NCI-H446 (cell line): ENCODE measurements at places on chromosomes 7 and 10.

DNA sequence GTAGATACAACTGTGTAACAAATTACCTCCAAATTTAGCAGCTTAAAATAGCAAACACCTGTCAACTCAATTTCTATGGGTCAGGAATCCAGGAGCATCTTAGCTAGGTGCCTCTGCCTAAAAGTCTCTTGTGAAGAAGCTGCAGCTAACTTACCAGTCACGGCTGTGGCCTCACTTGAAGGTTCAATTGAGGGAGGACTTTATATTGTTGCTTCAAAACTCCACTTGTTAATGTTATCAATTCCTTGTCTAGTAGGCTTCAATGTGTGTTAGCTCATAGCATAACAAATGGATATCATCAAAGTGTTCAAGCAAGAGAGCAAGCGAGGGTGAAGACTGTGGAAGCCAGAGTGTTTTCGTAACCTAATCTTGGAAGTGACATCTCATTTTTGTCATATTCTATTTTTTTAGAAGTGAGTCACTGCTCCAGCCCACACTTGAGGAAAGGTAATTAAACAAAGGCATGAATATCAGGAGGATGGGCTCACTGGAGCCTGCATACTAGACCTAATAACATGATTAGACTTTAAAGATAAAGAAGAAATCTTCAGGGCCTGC, 172.9 kb downstream of the SPAG6 start:
- no peak for DNase-seq

DNA sequence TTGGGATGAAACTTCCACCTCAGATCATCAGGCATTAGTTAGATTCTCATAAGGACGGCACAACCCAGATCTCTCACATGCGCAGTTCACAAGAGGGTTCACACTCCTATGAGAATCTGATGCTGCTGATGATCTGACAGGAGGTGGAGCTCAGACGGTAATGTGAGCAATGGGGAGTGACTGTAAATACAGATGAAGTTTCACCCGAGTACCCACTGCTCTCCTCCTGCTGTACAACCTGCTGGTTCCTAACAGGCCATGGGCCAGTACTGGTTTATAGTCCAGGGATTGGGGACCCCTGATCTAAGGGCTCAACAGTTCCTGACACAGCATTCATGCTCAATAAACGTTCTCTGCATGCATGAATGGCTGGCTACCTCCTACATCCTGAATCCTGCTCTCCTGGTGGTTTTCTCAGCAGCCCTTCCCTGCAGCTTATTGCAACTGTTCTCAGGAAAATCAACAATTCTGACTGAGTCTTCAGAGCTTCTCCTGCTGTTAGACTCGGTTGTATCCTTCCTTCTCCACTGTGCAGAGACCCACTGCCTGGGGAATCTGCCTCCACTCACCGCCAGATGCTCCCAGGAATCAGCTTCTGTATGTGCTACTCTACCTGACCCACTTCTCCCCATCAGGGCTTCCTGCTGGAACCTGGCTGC, 17.4 kb downstream of the PDE6C start:
- DNase-seq, result no peak

GRCh38 chr10:51405580-51406351, 293.6 kb downstream of the CSTF2T start:
- DNase-seq, result no peak

GRCh38 chr7:21753071-21753470, 192.6 kb downstream of the CDCA7L start:
- no peak for DNase-seq

DNA sequence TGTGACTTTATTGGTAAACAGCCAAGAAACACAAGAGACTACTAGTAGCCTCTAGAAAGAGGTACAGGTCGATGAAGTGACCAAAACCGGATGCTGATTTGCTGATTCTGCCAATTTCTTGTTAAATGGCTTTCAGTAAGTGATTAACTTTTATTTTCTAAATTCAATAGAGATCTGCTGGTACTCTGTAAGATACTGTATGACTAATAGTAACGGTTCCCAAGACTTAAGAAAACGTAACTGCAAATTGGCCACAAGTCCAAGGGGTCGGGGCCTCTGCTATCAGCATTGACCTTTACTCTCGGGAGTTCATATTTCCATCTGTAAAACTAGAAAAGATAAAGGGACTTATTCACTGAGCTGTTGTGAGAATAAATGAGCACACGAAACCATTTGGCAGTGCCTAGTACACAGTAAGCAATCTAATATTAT, 1.4 kb downstream of the FAM3C start:
- DNase-seq, result no peak

DNA sequence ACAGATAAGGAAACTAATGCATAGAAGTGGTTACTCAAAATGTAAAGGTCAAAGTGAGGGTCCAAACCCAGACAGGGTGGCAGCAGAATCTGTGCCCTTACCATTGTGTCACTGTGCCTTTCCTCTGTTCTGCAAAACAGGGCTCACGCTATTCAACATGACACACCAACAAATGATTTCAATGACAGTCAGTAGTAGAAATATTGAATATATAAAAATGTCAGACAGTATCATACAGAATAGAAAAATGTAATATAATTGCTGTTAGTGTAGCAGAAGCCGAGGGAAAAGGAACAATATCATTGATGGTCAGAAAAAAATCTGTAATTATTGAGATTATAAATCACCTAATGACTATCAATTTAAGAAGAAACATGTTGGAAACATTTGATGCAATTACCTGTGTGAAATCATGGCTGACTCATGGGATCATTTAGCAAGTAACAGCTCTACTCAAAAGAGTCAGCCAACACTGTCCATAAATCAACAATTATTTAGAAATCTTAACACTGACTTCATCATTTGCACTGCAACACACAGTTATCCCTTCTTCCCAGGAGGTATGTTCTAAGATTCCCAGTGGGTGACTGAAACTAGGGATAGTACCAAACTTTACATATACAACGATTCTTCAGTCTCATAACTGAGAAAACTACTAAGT, 198.7 kb downstream of the DGKI start:
- no peak for DNase-seq

DNA sequence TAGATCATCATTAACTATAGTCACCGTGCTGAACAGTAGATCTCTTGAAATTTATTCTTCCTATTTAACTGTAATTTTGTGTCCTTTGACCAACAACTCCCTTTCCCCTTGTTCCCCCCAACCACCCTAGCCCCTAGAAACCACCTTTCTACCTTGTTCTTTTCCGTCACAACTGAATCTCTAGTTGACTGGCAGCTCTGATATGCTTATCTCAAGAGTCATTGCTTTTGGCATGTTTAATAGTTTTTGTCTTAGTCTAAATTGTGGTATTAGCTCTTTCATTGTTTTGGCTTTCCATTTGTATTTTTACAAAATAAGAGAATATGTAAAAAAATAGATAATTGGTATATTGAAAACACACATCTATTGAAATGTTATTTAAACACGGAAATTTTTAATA, 1.8 kb downstream of the GNAT3 start:
- DNase-seq, result no peak

- DNase-seq, result no peak
These were observed 29.7 kb downstream of the CCDC6 start for GRCh38 chr10:59876695-59877094.

DNA sequence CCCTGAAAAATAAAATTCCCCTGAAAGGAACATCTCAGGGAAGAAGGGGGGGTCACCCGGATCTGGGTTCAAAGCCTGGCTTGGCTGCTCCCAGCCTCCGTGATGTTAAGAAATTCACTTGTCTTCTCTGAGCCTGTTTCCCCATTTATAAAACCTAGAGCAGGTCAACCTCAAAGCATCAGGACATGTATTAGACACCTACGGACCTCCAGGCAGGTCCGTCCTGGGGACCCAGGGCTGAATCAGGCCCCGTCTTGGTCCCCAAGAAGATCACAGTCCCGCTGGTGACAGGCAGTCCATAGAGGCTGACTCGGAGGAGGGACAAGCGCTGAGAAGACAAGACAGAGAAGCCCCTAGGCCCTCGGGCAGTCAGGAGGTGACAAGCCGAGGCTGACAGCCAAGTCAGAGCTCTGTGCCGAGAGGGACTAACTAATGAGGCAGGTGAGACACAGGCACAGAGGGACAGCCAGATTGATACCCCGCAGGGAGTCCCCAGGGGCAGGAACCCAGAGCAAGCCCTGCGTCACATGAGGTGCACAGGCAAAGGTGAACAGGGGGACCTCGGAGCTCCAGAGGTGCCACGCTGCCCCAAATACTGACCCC, 2.9 kb downstream of the MYL10 start:
- DNase-seq, result no peak
